ENCODE measurements at places on chromosomes 2 and 18.

DNA sequence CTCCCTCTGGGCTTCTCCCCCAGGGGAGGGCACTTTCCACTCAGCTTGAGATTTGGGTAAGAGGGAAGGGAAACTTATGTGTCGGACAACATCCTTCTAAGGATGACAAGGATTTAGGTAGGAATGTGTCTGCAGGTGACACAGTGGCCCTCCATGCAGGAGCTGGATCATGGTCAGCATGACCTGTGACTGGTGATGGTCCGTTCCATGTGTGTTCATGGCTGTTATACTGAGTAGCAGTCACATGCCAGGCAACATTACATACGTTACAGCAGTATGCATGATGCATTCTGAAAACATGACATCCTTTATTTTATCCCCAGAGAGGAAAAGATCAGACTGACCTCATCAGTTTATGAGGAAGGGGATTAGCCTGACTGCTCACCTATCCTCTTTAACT, 192.1 kb downstream of the SEPTIN10 start:
- no peak for DNase-seq

DNA sequence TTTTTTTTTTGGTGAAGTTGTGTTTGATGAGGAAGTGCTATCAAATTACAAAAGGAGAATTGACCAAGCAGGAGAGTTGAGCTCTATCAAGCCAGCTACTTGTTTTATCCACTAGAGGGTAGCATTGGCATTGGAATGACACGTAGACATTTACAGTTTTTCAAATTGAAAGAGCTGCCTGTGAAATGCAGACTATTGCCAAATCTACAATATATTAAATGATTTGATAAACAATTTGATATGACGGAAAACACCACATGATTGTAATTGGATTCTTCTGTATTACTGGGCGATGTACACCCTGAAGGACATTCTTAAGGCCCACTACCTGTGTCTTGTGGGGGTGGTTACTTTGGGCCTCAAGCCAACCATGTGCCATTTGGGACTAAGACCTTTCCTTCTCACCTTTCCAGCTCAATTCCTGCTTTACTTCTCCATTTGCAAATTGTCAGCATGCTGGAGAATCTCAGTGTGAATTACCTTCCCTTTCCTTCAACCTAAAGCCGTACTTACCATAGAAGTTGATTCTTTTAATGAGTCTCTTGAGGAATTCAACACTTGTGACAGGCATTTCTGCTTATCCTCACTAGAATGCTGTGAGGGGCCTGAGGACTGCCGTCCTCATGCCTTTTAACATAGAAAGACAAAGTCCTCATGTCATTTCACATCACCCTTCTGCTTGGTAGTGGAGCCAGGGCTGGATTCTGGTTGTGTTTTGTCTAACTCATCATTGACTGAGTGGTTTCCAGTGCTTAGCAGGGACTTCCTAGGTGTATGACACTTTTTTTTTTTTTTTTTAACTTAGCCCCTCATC, 134.8 kb upstream of the THUMPD2 start:
- no peak for DNase-seq

GRCh38 chr2:132788310-132788838, 118.4 kb upstream of the LYPD1 start:
- DNase-seq = no peak

DNA sequence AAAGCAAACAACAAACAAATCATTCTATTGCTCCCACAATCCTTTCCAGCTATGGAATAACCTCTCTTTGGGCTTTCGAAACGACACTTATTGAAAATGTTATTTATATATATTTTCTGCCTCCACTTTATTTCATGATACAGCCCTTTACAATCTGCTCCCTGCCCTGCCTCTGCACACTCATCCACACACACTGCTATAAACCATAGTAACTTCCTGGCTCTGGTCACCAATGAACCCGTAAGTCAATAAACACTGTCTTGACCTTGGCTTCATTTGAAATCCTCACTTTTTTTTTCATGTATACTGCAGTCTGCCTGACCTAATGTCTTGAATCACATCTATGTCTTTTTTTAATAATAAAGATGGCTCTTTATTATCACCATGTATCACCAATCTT, 161.5 kb downstream of the SLC39A10 start:
- no peak for DNase-seq

- no peak for DNase-seq
Observed at GRCh38 chr2:80380736-80381135, 76.2 kb upstream of the LRRTM1 start.

DNA sequence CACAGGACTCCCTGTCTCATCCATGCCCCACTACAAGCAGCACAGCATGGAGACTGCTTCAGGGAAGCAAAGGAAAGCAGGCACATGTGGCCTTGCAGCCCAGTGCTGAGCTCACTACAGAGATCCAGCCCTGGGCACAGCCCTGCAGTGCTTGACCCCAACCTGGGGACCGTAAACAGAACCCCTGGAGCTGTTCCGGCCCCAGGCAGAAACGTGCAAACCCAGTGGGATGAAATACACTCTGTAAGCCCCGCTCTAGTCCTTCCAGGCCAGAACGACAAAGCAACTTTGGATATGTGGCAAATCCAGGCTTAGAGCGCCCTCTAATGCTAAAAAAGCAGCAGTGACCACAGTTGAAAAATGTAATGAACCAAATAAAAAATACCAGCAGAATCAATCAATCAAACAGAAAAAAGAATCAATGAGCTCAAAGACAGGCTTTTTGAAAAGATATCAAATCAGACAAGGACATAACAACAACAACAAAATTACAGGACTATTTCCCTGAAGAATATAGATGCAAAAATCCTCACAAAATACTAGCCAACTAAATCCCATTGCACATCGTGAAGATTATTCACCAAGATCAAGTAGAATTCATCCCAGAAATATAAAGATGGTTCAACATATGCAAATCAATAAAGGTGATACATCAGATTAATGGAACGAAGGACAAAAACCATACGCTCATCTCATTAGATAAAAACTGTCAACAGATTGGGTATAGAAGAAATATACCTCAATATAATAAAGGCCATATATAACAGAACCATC, 45.6 kb downstream of the ZNF519 start:
- DNase-seq = no peak

DNA sequence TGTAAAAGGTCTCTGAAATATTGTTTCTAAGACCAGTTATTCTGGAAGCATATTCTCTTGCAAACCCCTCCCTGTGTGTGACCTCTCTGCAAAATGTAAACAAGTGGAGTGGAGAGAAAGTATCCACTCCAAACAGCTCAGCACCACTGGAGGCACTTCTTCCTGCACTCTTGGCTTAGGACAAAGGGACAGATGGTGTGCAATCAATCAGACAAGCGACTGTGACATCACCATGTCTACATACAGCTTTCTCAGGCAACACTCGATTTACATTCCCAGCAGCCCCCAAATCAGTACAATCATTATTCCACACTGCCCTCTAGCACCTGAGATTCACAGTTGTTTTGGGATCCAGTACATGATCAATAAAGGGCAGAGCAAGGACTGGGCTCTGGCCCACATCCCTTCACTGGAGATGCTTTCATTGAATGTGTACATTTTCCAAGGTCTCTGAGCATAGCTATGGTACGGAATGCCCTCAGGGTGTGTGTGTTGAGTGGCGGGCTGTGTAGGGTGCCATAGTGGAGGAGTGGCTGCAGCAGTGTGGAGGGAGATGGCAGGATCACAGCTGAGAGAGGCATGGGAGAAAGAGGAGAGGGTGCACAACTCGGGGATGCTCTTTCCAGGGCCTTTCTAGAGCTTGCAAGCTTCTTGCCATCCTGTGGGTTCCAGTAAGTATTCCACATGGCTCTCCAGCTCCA, 311.8 kb upstream of the ST6GAL2 start:
- DNase-seq = no peak

DNA sequence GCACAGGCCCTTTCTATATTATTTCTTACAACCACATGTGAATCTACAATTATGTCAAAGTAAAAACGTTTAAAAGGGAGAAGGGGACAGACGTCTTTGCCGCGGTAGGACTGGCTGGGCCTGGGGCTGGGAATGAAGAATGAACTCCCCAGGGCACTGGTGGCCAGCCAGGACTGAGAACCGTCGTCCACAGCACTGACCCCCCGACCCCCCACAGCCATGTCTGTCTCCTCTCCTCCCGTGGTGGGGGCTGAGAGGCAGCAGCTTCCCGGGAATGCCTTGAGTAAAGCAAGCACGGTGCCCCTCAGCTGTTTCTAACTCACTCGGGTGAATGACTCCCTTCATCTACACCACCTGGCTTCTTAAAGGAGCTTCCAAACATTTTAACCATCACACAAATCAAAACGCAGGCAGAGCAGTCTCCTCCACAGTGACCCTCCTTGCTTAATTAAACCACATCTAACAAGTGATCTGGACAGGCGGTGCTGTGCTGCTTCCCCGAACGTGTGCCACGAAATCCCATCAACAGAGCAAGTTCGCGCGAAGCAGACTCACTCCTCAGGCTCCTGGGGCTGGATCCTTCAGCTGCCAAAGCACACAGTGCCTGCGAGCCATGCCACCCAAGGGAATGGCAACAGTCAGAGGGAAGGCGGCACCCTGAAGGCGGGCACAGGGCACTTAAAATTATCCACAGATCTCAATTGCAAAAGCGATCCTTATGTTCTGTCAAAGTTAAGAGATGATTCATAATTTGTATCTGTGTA, 217.7 kb downstream of the EIPR1 start:
- DNase-seq = no peak

GRCh38 chr2:208335-208734, 55.5 kb downstream of the SH3YL1 start:
- DNase-seq = no peak

DNA sequence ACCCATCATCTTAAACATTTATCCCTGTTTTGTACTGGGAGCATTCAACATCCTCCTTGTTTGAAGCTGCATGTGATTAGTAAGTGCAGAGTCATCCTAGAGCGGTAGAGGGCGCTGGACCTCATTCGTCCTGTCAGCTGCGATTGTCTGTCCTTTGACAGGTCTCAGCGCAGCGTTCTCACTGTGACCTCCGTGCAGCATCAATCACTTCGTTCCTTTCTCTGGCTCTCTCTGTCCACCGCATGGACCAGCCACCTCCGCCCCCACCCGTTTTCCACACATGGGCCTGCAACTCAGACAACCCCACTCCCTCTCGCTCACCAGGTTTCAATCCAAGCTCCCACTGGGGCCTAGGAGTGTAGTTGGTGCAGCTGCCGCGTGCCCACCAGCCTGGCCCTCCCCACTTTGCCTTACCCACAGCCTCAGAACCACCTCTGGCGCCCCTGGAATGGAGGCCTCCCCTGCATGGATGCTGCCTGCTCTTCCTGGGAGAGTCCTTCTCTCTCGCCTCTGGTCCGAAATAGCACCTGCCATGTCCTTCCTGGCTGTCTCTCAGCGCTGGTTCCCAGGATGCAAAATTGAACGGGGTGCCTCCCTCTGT, 90.5 kb downstream of the NDUFA10 start:
- DNase-seq = peak; percentile 20

DNA sequence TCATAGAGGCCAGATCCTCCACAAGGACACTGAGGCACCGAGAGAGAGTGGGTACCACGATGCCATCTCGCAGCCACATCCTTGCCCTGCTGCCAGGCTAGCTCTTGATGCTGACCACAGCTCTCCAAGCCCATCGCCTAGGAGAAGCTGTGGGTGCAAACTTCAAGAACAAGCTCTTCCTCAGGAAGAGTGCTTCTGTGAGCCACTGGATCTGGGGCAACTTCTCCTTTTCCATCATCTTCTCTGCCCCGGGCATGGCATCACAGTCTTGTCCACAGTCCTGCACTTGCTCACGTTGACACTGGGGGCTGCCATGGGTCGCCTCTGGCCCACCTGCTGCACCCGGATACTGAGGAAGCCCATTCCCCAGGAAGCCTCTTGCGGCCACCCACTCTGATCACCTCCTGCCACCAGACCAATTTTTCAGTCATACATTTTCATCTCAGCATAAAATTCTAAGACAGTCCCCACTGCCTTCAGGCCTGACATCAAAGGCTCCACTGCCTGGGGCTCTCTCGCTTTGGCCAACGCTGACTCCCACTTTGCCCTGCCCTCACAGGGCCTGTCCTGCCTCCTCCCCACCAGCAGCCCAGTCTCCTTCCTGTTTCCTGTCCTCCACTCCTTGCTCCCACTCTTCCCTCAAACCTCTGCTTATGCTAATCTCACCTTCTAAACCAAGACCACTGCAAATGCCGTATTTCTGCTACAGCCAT, 243.9 kb downstream of the AFF3 start:
- DNase-seq = no peak

GRCh38 chr2:127024769-127025358, 82.1 kb downstream of the BIN1 start:
- no peak for DNase-seq

DNA sequence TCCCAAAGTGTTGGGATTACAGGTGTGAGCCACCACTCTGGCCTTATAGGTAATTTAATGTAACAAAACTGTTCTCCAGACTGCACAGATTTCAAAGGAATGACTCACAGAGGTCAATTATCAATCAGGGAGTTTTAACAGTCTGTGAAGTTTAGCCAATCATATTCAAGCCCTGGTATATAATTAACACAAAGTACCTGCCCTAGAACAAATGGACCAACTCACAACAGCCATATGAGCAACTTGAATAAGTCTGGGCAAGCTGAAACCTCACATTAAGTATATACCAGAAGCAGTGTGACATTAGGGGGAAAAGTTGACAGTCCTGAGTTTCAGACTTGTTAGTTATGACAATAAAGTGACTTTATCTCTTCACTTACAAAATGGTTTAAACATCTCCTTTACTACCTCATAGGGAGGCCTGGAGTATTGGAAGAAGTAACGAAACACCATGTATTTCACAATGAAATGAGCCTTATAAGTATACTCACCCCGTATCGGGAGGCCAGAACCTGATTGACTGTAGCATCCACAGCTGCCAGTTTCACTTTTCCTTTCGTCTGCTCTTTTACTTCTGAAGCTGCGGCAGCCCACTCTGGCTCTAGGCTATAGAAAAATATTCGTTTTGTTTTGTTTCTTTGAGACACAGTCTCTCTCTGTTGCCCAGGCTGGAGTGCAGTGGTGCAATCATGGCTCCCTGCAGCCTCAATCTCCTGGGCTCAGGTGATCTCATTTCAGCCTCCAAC, 22.2 kb downstream of the PDIA6 start:
- DNase-seq = no peak

- no peak for DNase-seq
Observed at GRCh38 chr2:20534913-20535801, 88.3 kb downstream of the RHOB start.

DNA sequence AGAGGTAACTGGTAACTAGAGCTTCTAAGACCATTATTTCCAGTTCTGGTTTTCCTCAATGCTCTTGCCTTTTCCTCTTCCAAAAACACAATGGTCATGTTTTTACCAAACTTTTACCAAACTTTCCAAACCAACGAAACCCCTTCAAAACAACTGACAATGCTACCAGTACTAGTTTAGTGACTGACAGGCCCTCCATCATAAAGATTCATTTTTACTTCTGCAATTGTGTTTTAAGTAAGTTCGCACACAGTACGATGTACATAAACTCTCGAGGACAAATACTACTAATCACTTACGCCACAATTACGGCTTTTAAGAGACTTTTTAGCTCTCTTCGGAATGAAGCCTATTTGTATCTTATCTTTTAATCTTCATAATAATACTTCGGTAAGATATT, 900 bp downstream of the C18orf32 start:
- no peak for DNase-seq

- DNase-seq = no peak
Observed at GRCh38 chr2:174972924-174973323, 32.3 kb downstream of the CHN1 start.

GRCh38 chr18:12776821-12777471, 74.1 kb downstream of the PSMG2 start:
- DNase-seq = no peak

Measured in stimulated activated CD8-positive, alpha-beta memory T cell treated with anti-CD3 and anti-CD28 coated beads, Interleukin-7, amount 100 ng/mL, for 24 hours (primary cell).